Esophagus muscularis mucosa (tissue), 4 donors: ENCODE measurements at places on chromosomes 5 and 9. TPM values are rescaled to one million over a fixed set of nuclear protein-coding genes. Genes with fewer than 3 reads are reported as not detected.

FAT2 gene
- not detected for total RNA-seq

PGM5 gene
- 742 TPM for total RNA-seq

SH3GL2 gene
- total RNA-seq, result 3.7 TPM

IFNA10 gene
- total RNA-seq, result not detected

FRMPD1 gene
- total RNA-seq, result 0.50 TPM

DNA sequence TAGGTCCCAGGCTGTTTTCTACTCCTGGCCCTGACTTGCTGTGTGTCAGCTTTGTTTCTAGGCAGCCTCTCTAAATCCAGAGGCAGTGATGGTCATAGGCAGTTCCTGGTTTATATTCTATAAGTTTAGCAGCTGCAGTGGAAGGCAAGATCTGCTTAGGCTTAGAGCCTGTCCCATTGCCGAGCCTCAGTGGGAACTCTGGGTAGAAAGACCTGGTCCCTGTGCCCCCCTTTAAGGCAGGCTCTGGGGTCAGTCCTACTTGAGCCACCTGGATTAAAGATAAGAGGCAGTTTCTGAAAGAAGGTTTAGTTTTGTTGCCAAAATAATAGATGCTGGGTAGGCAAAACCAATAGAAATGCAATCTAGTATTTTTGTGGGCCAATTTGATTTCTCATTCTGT lies 13.6 kb downstream of the MCCC2 start:
- no peak for DNase-seq
- no peaks in the 10 kb centered on the region for H3K4me1 ChIP-seq
- H3K4me3 ChIP-seq, result no peak overlapping the region
- H3K27me3 ChIP-seq, result no peaks in the 10 kb centered on the region

DNA sequence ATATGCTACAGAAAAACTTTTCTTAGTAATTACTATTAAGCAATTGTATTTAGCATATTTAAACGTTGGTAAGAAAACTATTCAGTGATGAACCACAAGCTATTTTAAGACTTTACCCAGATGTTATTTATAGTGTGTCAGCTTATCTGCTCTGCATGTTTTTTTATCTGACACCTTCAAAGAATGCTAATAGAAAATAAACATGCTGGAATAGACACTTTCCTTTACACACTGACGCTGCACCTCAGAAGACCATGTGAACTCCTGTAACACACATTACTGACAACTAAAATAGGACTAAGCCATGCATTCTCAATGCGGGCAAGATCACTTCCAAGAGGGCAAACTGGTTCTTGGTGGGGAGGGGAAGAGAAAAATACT lies 38.3 kb downstream of the FNIP1 start:
- H3K27ac ChIP-seq, result no peak overlapping the region

- DNase-seq, result no peak
- H3K27me3 ChIP-seq, result no peaks in the 10 kb centered on the region
- no peak overlapping the region for H3K27ac ChIP-seq
- H3K4me1 ChIP-seq, result no peaks in the 10 kb centered on the region
- no peaks in the 10 kb centered on the region for H3K36me3 ChIP-seq
Observed at GRCh38 chr5:178790371-178790770, 59.9 kb upstream of the ZNF354A start.

GRCh38 chr5:79201206-79201605 lies 34.7 kb upstream of the JMY start:
- no peak overlapping the region for H3K4me3 ChIP-seq
- H3K36me3 ChIP-seq, result no peaks in the 10 kb centered on the region
- no peaks in the 10 kb centered on the region for H3K27me3 ChIP-seq
- no peak overlapping the region for H3K27ac ChIP-seq
- DNase-seq, result no peak
- no peaks in the 10 kb centered on the region for H3K4me1 ChIP-seq

- no peak for DNase-seq
- no peaks in the 10 kb centered on the region for H3K4me1 ChIP-seq
- no peaks in the 10 kb centered on the region for H3K27me3 ChIP-seq
- no peak overlapping the region for H3K27ac ChIP-seq
- no peak overlapping the region for H3K4me3 ChIP-seq
Observed at GRCh38 chr5:31229266-31229665, 35.8 kb downstream of the CDH6 start.

DNA sequence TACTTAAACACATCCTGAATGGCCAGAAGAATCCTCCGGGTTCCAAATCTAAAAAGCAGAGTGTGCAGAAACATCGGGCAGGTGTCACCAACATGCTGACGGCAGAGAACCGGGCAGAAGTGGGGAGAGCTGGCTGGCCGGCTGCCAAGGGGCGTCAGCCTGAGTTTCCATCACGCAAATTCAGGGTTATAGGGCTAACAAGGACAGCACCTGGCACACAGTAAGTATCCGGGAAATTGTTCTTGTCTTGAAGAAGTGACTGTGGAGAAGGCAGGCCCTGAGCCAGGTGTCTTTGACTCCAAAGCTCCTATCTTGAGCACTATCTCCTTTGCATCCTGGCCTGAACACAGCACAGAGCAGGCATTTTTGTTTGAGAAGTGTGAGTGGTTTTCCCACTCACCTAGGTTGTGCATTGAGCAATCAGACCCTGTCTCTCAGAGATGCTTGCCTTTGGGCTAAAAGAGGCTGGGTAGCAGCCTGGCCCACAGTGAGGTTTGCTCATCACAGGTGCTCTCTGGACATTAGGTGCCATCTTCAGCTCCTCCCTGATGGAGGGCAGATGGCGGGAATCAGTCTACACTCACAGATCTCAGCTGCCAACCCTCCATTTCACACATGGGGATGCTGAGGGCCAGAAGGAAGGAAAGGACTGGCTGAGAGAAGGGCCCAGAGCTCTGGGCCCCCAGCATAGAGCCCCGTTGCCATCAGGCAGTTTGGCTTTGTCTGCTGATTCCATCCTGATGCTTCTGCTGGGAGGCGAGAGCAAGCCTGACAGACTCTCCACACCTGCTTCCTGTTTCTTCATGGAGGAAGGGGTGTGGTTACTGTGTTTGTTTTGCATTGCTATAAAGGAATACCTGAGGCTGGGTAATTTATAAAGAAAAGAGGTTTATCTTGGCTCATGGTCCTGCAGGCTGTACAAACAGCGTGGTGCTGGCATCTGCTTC lies 52.8 kb downstream of the WHRN start:
- H3K27me3 ChIP-seq, result no peaks in the 10 kb centered on the region
- H3K27ac ChIP-seq, result no peak overlapping the region
- H3K4me1 ChIP-seq, result no peaks in the 10 kb centered on the region
- no peak overlapping the region for H3K4me3 ChIP-seq
- H3K36me3 ChIP-seq, result no peaks in the 10 kb centered on the region

- H3K36me3 ChIP-seq, result no peaks in the 10 kb centered on the region
- H3K27ac ChIP-seq, result peak overlapping the region; percentile 64
Observed at GRCh38 chr9:96116275-96117064, 185.5 kb downstream of the HSD17B3 start.

DNA sequence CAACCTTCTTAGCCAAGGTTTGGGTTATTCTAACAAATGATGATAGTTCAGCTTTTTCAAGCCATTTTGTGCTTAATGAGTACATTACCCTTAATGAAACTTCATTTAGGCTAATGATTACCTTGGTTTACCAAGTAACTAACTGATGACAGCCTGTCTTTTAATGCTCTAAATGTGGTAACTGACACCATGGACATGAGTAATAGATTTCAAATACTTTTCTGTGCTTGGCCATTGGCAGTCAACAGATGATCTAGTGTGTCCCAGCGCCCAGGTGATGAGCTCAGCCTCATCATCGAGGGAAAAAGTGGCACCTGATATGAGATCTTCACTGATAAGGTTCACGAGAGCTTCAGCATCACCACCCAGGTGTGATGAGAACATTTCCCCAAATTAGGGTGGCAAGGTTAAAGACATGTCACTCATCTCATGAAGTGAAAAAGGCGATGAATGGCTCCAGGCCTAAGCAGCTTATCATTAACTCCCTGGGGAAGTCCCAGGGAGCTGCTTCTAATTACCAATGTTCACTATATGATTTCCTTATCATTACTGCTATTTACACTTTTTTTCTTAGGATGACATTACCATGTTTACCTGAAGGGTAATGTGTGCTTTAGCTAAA lies 296.0 kb downstream of the SPOCK1 start:
- no peaks in the 10 kb centered on the region for H3K36me3 ChIP-seq
- H3K4me1 ChIP-seq, result no peaks in the 10 kb centered on the region
- H3K27me3 ChIP-seq, result no peaks in the 10 kb centered on the region
- H3K27ac ChIP-seq, result no peak overlapping the region
- no peak overlapping the region for H3K4me3 ChIP-seq

DNA sequence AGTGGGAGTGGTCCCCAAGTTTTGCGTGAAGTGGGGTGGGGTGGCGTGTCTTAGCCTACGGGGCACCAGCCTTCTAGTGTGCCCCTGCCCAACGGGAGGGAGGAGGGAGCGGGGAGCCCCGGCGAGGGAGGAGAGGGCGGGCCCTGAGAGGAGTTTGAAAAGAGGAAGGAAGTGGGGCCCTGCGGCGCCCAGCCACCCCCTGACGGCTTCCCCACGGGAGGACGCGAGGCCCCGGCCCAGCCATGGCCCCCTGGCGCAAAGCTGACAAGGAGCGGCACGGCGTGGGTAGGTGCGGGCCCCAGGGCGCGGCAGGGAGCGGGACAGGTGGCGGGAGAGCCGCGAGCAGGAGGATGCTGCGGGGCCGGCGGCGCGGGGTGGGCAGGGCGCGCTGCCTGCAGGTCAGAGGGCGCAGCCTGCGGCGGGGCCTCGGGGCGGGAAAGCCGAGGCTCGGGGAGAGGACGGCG lies at the start of gene DOCK2:
DOCK2 (plus strand) TSS at position 191 of the 464 bp plus-strand sequence; CDS start at position 243, 52 bp downstream.
- peaks cover 6% of the 10 kb centered on the region for H3K4me1 ChIP-seq
- no peaks in the 10 kb centered on the region for H3K36me3 ChIP-seq
- H3K27me3 ChIP-seq, result no peaks in the 10 kb centered on the region
- H3K4me3 ChIP-seq, result peak within 1 kb of the TSS; percentile 52
- no peak for DNase-seq
- H3K27ac ChIP-seq, result peak within 1 kb of the TSS; percentile 34

DNA sequence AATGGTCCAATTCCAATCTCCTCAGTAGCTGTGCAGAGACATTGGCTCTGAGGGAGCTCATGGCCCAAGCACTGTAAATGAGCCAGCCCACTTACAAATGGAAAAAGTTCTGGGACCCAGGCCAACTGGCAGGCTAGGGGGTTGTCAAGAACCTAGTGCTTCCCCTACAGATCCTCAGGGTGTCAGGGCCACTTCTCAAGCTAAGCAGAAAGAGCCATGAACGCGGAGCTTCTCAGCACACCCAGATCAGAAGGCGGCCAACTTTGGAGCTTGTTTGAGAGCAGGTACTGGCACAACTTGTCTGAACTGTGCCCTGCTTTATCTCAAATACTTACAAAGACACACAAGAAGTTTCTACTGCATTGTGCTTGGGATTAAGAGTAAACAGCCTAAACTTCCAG lies 17.5 kb downstream of the TLE1 start:
- H3K4me1 ChIP-seq, result peaks cover 38% of the 10 kb centered on the region
- DNase-seq, result peak; percentile 97
- no peaks in the 10 kb centered on the region for H3K36me3 ChIP-seq

- no peaks in the 10 kb centered on the region for H3K27me3 ChIP-seq
- no peak overlapping the region for H3K27ac ChIP-seq
- no peak overlapping the region for H3K4me3 ChIP-seq
- no peaks in the 10 kb centered on the region for H3K36me3 ChIP-seq
Observed at GRCh38 chr5:54460181-54460919, 4.9 kb downstream of the HSPB3 start.

DNA sequence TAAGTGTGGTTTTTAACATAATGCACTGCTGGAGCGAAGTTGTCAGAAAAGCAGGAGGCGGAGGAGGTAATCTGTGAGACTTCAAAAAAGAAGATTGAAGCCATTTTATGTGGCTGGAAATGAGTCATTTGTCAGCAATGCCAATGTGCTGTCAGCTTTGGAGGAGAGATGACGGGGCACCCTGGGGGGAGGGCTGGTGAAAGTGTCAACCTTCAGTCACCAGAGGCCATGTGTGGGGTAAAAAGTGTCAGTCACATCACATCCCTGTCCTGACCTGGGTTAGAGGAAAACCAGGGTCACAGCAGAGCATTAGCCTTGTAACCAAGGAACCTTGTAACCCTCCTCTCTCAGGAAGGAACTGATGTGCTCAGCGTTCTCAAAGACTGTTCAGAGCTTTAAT lies 59.1 kb downstream of the TLR4 start:
- H3K4me1 ChIP-seq, result no peaks in the 10 kb centered on the region
- no peaks in the 10 kb centered on the region for H3K36me3 ChIP-seq
- no peaks in the 10 kb centered on the region for H3K27me3 ChIP-seq
- no peak for DNase-seq
- no peak overlapping the region for H3K4me3 ChIP-seq
- H3K27ac ChIP-seq, result no peak overlapping the region

DNA sequence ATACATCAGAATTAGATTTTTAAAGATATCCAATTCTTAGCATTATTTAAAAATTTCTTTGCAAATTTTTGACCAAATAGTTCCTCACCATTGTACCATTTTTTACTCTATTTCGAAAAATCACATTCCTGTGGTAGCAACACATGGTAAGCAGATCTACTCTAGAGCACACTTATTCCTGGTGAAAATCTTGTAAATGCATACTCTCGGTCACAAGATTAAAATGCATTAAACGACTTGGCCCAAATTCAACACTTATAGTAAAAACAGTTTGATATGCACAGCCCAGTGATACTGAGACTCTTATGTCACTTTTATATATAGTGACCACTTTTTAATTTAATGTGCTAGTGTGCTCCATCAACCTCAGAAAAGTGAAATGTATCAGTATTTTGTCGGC lies 208.8 kb upstream of the TARS1 start:
- no peak for DNase-seq
- no peak overlapping the region for H3K27ac ChIP-seq
- H3K36me3 ChIP-seq, result no peaks in the 10 kb centered on the region
- H3K4me1 ChIP-seq, result peaks cover 18% of the 10 kb centered on the region
- no peak overlapping the region for H3K4me3 ChIP-seq

DNA sequence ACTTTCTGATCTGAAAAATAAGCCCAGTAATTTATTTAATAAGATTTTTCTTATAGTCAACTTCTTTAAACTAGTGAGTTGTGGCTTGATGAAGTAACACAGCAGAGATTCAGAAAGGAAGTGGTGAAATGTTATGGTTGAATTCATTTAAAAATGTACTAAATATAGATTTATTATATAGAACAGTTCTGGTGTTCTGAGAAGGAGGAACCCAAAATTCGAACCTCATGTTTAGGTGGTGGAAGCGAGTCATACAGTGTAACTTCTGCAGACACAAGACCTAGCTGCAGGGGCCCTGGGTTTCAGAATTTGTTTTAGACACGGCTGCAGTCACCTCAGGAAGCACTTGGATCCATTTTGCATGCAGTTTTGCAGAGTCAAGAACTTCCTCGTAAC lies 188.2 kb downstream of the TRIO start:
- H3K27me3 ChIP-seq, result no peaks in the 10 kb centered on the region
- no peak overlapping the region for H3K27ac ChIP-seq
- peaks cover under 1% of the 10 kb centered on the region for H3K36me3 ChIP-seq
- H3K4me3 ChIP-seq, result no peak overlapping the region
- H3K4me1 ChIP-seq, result peaks cover 25% of the 10 kb centered on the region
